ENCODE measurements at places on chromosomes 6 and 20.

GRCh38 chr6:112821476-112821875, 474.3 kb downstream of the RFPL4B start:
- DNase-seq, result no peak

- DNase-seq, result no peak
These were observed 826 bp upstream of the PYGB start for GRCh38 chr20:25247000-25247517.

GRCh38 chr6:130625825-130626527, 201.2 kb upstream of the SMLR1 start:
- no peak for DNase-seq

- DNase-seq, result no peak
These were observed 43.6 kb downstream of the SLC24A3 start for GRCh38 chr20:19256085-19256484.

- no peak for DNase-seq
These were observed 77.5 kb downstream of the FKBP5 start for GRCh38 chr6:35611240-35611639.

- DNase-seq, result no peak
These were observed 61.0 kb downstream of the MTFR2 start for GRCh38 chr6:136189104-136189503.

DNA sequence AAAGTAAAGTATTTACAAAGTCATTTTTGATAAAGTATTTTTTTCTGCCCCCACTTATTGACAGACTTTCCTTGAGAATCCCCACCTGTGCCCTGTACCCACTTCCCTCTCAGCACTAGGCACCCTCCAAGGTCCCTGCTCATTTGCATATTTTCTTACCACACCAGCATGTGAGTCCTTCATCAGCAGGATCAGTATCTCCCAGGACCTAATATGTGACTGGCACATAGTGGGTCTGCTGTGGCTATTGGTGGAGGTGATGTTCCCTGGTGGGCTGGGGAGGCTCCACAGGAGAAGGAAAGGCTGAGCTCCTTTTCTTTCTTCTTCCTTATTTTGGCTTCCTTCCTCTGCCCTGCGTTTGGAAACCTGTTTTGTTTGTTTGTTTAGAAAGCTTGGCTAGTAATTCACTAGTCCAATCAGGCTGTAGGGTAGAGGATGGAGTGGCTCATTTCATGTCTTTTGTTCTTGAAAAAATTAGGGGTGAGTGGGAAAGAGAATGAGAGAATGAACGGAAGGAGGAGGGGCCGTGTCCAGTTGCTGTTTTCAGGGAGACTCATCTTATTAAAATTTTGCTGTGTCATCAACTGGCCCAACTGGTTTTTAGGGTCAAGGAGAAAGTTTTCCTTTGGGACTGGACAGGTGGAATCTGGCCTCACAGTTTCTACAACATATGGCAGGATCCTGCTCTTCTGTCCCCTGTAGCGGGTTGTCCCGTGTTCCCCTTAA, 2.8 kb upstream of the RNF24 start:
- DNase-seq, result no peak

DNA sequence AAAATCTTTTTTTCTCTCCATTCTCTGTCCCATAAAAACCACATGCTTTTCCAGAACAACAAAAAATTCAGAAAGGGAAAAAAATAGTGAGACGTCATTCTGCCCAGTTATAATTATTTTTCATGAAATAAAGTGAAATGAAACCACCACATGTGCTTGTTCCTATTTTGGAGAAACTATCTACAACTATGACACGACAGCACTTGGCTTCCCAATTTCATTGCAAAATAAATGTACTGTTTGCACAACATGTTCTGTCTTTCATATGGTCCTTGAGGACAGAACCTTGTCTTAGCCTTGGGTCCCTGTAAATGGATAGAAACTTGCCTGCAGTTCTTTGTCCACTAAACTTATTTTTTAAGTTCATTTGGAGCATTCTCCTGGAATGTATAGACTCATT, 5.6 kb upstream of the MAN1A1 start:
- DNase-seq, result no peak

DNA sequence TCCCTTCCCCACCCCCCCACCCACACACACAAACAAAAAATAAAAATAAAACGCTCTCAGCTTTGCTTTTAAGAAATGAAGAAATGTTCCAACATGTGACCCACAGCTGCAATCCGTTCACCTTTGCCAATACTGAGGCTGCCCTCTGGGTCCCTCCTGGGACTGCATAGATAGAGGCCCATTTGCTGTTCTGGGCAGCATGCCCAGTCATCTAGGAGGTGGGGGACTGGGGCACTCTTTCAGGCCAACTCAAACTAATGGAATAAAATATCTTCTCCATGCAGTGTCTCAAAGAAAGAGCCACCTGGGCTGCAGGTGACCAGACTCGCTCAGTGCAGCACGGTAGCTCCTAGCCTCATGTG, 79.9 kb downstream of the SLC22A3 start:
- DNase-seq, result no peak

GRCh38 chr6:26173836-26174145, 86.6 kb downstream of the HFE start:
- no peak for DNase-seq

- no peak for DNase-seq
These were observed 6.3 kb upstream of the ARFGEF3 start for GRCh38 chr6:138155443-138155842.

DNA sequence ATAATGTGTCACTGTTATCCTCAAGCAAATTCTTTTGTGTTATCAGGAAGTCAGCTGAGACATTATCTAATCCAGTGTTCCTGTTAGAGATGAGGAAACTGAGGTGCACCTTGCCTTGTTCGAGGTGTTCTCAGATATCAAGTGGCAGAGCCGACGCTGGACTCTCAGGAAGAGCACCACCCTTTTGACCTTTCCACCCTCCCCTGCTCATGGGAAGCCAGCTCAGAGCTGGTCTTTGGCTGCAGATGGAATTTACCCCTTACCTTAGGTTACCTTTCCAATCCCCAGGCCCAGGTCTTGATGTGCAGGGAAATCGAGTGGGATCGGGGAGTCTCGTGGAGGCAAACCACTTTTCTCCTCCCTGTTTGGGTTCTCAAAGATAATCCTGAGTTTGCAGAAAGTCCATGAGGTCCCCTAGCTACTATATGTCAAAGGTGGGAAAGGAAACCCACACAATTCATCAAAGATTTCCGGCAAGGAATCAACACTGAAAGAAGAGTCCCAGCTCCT, 62.9 kb upstream of the PIM1 start:
- no peak for DNase-seq

DNA sequence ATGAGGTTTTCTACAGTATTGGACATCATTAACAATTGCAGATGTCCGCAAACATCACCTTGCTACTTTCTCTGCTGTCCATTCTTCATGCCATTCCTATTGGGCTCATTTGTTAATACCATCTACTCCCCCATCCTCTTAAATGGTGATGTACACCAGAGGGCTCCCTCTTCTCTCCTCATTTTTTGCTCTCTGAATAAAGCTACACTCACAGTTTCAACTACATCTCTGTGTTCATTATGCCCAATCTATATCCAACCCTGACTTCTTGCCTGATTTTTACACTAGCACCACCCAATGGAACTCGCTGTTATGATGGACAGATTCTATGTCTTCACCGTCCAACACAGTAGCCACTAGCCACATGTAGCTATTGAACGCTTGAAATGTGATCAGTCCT, 288.1 kb upstream of the ID4 start:
- DNase-seq, result no peak

GRCh38 chr6:14852375-14852774, 393.5 kb upstream of the JARID2 start:
- no peak for DNase-seq

DNA sequence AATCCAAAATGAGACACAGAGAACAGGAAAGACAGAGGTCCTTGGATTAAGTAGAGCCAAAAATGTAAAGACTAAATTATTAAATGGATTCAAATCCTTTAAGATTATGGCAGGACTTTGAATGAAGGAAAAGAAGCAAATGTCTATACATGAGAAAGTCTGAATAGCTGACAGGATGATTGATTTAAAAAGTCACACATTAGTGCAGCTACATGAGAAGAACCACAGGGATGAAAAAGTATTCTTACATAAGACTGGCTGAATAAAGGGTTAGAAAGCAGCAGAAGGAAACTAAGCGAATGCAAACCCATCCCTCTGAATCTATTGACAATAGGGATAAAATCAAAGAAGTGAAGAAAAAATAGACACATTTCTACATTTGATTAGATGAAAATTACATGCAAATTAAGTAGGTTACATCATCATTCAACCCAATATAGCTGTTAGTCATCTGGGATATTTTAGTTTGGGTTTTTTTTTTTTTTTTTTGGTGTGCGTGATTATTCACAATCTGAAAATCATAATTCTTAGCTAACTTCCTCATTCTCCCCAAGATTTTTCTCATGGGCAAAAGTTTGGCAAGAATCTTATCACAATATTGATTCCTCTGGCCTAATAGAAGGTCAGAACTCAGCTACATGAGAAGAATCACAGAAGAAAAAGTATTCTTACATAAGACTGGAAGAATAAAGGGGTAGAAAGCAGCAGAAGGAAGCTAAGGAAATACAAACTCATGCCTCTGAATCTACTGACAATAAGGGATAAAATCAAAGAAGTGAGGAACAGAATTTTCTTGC, 845.4 kb downstream of the HACE1 start:
- DNase-seq, result no peak

DNA sequence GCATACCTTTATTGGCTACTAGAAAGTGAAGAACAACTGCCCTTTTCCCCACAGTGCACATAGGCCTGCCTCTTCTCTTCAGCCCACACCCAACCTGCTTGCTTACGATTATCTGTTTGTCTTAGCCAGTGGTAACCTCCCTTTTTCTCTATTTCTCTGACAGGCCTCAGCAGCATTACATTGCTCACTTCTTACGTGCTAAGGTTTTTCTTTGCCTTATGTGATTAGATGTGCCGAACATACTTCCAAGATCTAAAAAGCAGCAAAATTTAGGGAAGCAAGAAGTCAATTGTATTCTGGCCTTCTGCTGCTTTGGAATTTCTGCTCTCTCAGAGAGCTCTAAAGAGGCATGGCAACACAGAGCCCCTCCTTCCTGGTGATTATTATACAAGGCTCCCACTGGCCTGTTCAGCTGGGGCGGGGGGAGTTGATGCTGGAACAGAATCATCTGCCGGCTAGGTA, 7.0 kb downstream of the B4GALT5 start:
- no peak for DNase-seq

DNA sequence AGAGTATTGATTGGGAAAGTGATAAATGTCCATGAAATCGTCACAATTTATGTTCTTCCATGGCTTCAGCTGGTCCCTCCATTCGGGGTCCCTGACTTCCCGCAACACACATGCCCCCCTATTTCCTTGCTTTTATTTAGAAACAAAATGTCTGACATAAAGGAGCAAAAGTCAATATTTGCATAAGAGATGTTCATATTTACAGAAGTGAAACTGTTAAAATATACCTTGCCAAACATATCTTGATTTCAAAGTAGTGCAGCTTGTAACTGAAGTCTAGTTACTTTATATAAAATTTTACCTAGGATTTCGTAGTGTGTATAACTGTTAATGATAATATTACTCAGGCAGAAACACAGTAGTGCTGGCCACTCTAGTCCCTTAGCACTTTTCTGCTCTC, 548.9 kb upstream of the ADGRB3 start:
- DNase-seq, result no peak

- no peak for DNase-seq
These were observed 166.6 kb downstream of the SASH1 start for GRCh38 chr6:148509119-148509799.
